ENCODE measurements at places on chromosomes 2 and 18.

DNA sequence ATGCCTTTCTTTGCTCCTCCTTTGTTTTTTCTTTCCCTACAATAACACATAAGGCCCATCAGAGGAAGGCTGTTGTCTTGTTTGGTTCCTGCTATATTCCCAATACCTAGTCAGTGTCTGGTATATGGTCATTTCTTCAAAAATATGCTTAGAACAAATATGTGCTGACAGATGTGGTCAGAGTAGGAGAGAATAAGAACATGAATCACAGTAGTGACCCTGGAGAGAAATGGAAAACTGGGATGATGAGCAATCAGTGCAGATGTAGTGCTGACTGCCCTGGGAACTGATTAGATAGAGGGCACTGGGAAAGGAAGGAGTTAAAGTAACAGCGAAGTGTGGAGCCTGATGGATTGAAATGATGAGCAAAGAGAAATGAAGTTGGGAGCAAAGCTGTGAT is 189.4 kb upstream of the LHCGR start:
- no peak for DNase-seq

- DNase-seq = no peak
Observed at GRCh38 chr2:74441170-74441689, 507 bp downstream of the RTKN start.

DNA sequence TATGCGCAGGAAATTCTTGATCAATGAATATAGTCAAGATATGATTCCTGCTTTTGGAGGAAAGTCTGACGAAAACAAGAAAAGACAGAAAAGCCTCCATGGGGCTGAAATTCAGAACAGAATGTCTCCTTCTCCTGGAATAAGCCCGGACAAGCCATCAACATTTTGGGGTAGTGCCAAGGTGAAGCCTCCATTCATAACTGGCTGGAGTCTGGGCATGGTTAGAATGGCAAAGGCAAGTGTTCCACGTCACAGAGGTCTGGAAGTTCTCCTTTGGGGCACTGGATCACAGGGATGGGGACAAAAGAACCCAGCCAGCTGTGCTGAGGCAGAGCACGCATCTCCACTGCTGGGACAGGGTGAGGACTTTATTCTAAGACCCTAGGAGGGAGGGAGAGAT is 505.7 kb downstream of the CMPK2 start:
- no peak for DNase-seq

DNA sequence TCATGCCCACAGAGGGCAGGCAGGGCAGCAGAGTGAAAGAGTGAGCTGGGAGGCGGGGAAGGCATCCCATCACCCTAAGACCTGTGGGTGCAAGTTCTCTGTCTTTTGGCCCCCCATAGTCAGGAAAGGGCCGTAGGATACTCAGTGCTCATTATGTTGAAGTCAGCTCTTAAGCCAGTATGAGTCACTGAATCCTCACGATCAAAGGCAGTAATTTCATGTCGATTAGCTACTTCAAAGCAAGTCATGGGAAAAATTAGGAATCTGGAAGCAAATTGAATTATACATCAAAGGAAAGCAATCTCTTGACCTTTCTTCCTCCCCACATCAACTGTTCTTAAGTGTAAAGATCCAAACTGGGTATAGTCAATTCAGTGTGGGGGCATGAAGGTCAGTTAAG is 178.9 kb downstream of the FHOD3 start:
- no peak for DNase-seq

- no peak for DNase-seq
Observed at GRCh38 chr18:35267809-35268208, 22.2 kb downstream of the ZSCAN30 start.

GRCh38 chr2:181896286-181896685 is 4.8 kb downstream of the ITPRID2 start:
- DNase-seq = no peak

DNA sequence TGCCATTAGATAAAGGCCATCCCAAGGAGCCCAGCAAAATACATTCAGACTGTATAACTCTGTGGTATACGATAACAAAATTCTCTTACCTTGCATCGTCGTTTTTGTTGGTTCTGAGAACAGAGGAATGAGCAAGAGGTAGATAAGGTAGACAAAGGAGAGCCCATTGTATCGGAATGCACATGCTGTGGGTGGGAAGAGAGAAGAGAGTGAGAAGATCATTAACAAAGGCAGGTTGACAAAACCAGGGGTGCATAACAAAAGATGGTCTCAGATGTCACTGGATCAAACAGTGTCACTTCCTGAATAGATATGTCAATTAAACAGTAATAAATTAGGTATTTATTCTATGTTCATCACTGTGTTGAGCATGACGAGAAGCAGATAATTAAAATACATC is 83.3 kb downstream of the PIEZO2 start:
- DNase-seq = no peak

DNA sequence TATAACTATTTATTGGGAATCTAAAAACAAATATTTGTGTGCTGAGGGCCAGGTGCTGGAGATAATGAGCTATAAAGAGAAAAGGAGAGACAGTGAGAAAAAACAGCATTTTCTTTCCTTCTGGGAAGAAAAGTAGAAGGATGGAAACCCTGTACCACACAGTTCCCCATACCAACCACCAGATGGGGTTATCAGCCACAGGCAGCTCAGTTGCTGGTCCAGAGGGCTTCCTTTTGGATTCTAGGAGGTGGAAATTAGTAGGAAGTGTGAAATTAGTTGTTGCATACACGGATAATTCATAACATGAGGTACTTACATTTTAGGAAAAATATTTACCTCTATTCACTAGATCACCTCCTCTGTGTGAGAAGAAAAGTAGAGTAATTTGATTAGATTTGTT is 237.0 kb upstream of the FOSL2 start:
- no peak for DNase-seq

GRCh38 chr2:200077838-200078237 is 122.5 kb downstream of the MAIP1 start:
- no peak for DNase-seq

GRCh38 chr2:203889542-203889941 is 22.0 kb downstream of the CTLA4 start:
- no peak for DNase-seq

GRCh38 chr2:205197468-205198139 is 484.7 kb upstream of the NRP2 start:
- no peak for DNase-seq

DNA sequence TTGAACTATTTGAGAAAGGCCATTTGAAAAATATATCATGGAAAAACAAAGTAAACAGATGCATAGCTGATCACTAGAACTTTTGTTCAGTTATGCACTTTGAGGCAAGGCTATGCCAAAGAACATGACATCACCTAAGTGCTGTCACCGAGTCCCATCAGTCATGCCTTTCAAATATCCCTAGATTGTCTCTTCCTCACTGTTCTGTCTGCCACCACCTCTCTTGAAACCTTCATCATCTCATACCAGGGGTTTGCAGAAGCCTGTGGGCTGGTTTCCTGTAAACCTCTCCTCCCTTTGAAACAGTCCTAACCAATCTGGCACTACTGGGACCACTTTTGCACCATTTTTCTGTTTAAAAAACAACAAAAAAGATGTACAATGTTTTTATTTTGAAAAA is 12.3 kb upstream of the RAPH1 start:
- DNase-seq = no peak

DNA sequence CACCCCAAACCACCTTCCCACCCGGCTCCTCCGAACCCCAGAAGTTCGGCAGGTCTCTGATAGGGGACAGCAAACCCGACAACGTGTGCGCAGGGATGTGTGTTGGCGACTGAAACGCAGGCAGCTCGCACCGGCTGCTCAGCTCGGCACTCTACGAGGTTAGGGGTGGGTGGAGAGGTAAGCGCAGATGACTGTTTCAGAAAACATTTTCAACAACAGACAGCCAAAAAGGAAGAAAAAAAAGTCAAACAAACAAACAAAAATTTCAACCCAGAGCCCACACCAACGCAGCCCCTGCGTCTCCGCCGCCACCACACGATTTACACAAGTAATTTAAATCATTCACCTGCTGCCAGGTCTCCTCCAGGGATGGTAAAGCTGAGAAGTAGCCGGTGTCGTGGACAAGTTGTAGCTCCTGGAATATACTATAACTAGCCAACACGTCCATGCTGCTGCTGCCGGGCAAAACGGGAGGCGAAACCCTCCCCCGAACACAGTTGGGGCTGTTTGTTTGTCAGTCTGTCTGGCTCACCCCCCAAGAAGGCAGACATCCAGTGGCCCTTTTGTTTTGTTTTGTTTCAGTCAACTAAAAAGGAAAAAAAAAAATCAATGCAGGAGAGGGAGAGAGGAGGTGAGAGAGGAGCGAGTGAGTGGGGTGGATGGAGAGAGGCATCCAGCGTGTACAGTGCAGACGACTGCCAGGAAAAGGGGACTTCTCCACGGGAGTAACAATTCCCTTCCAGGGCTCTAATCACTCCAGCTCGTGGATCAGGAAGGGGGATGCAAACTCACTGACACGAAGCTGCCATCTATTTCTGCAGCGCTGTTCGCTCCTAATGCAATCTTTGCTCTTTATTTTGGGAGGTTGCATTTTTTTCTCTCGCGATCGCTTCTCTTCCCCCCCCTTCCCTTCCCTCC is at the start of gene KLF7:
Gene KLF7, minus strand, starts transcription at position 828 of the 918 bp plus-strand sequence. Its CDS starts 380 bp downstream, at position 448.
- peak; percentile 40 for DNase-seq

GRCh38 chr2:181393472-181393871 is 63.7 kb upstream of the ITGA4 start:
- no peak for DNase-seq

GRCh38 chr2:151976945-151977353 is 121.9 kb downstream of the CACNB4 start:
- DNase-seq = no peak

DNA sequence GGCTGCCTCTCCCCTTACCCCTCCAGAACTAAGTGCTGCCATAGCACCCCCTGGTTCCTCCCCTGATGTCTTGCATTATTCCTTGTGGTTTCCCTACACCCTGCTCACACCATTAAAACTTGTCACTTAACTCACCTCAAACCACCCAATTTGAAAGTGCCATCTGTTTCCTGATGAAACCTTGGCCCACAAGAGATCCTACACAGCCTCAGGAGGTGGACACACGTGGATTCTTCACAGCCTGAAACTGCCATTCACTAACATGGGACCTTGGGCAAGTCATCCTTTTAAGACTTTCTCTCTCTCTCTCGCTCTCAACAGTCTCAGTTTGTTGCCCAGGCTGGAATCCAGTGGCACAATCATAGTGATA is 27.5 kb upstream of the FAM124B start:
- no peak for DNase-seq

GRCh38 chr2:86193901-86194567 is 1.2 kb downstream of the IMMT start:
- DNase-seq = no peak

- DNase-seq = no peak
Observed at GRCh38 chr2:157106950-157107349, 150.6 kb upstream of the GALNT5 start.

DNA sequence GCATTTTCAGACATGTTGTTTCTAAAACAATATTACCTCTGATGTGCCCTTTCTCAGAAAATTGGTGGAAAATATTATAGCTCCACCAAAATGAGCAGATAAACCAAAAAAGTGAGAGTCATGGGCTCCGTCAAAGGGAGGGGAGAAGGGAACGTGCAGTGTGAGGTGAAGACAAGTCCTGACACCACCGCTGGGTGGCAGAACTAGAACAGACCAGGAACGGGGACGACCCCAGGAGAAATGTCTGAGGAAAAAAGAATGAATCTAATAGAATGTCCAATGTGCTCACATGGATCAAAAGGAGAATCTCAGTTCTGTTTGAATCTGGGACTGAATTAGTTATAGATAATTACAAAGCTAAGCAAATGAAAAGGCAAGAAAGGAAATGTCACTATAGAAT is 22.6 kb upstream of the BCL2 start:
- no peak for DNase-seq

DNA sequence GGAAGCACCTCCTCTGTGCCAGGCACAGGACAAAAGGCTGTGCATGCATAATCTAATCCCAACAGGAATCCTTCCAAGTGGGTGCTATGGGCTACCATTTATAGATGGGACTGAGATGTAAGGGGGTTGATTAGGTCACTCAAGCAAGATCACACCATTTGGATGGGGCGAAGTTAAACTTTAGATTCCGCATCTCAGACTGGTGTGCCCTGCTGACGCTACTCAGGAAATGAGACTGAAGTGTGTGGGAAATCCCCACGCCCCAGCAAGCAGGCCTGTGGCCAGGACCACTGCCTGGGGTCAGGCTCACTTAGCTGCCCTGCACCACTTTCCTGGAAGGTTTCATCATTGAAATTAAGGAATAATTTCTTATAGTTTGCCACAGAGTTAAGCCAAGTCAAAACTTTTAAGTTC is 70.5 kb upstream of the PPP1CB start:
- peak; percentile 56 for DNase-seq

DNA sequence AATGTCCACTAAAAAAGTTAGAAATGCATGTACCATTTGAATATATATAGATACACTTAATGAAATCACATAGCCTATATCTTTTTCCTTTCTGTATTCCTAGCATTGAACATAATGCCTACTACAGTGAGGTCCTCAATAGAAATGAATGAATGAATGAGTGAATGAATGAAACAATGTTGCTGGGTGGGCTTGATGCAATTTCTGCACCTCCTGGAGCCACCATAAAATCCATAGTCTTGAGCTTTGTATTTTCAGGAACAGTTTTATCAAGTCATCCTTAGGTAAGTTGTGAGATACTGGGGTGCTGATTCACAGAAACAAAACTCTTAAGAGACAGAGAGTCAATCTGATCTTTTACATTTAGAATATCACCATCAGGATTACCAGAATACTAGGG is 3.3 kb downstream of the CFAP53 start:
- DNase-seq = no peak

DNA sequence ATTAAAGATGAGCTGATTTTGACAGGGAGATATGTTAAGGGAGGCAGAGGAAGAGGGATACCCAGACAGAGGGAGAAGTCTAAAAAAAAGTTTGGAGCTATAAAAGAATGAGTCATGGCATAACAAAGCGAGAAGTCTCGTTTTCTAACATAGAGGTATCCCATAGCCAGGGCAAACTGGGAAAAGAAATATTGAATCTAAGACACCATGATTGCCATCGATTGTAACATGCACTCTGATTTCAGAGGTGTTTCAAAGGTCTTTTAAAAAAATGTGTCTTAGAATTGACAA is 110.7 kb downstream of the MDH1 start:
- DNase-seq = no peak

DNA sequence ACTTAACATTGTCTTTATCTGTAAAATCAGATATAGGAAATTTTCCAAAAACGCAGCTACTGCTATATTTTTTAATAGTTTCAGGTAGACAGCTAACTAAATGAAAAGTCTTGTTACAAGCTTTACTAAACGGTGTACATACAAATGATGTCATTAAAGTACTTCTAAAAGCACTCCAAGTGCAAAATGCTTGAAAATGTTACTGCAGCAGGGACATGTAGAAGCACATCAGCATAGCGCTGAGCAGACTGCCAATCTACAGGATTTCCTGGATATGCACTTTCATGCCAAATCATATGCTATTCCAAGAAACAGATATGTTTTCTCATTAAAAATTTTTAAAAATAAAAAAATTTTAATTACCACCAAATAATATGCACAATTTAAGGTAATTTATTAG is 61.7 kb downstream of the SMAD2 start:
- no peak for DNase-seq

- DNase-seq = no peak
Observed at GRCh38 chr2:3942841-3943240, 239.5 kb downstream of the DCDC2C start.

GRCh38 chr2:16680304-16680703 is 14.7 kb upstream of the CYRIA start:
- no peak for DNase-seq
